Aortic smooth muscle cell (primary cell): ENCODE measurements at places on chromosomes 4 and X. TPM values are rescaled to one million over a fixed set of nuclear protein-coding genes. Genes with fewer than 3 reads are reported as not detected.

UGT2A1 gene
- under 0.01 and 0.13 TPM in 2 replicates for total RNA-seq

GPR119 gene
- total RNA-seq: not detected in 2 replicates

EDA2R gene
- total RNA-seq: 8.3 and 9.0 TPM in 2 replicates

NAA11 gene
- total RNA-seq: 0.06 TPM in 1 of 2 replicates, not detected in the other

PGAM4 gene
- total RNA-seq: not detected in 2 replicates
